ENCODE measurements at places on chromosomes 4 and X. TPM values are rescaled to one million over a fixed set of nuclear protein-coding genes. Genes with fewer than 3 reads are reported as not detected.

GRCh38 chr4:42653626-42654560 lies 3.0 kb downstream of the ATP8A1 start:
- no peak overlapping the region for H3K4me3 ChIP-seq
- no peak overlapping the region for H3K27ac ChIP-seq
- H3K36me3 ChIP-seq = no peaks in the 10 kb centered on the region
- peaks cover 12% of the 10 kb centered on the region for H3K27me3 ChIP-seq
- DNase-seq = no peak
- H3K4me1 ChIP-seq = peaks cover 9% of the 10 kb centered on the region

DNA sequence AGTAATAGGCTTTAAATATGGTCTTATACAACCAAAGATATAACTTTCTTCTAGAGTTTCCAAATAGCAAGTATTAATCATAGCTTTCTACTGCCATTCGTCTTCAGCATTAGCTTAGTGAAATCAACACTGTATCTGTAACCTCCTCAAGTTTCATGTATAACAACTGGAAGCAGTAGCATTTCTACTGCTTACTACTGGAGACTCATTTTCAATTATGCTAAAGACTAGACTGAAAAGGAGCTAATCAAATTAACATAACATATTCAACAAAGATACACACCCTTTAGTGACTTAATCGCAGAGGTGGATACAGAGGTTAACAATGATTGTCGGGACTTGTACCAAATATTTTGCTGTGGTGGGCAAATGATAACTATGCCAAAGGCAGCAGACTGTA lies 344.2 kb upstream of the TEX13C start:
- no peaks in the 10 kb centered on the region for H3K27me3 ChIP-seq
- H3K36me3 ChIP-seq = no peaks in the 10 kb centered on the region
- no peak for DNase-seq
- H3K4me1 ChIP-seq = no peaks in the 10 kb centered on the region
- H3K27ac ChIP-seq = no peak overlapping the region

- no peaks in the 10 kb centered on the region for H3K27me3 ChIP-seq
- no peak overlapping the region for H3K27ac ChIP-seq
Measured at GRCh38 chr4:30380404-30380998, 339.7 kb upstream of the PCDH7 start.

GRCh38 chr4:123599920-123600810 lies 203.6 kb downstream of the SPRY1 start:
- H3K27me3 ChIP-seq = no peaks in the 10 kb centered on the region
- no peak overlapping the region for H3K4me3 ChIP-seq
- H3K36me3 ChIP-seq = no peaks in the 10 kb centered on the region
- H3K27ac ChIP-seq = no peak overlapping the region
- H3K4me1 ChIP-seq = no peaks in the 10 kb centered on the region

GRCh38 chr4:78673337-78673736 lies 102.8 kb upstream of the BMP2K start:
- no peak for DNase-seq
- no peaks in the 10 kb centered on the region for H3K4me1 ChIP-seq
- H3K27me3 ChIP-seq = no peaks in the 10 kb centered on the region
- H3K4me3 ChIP-seq = no peak overlapping the region
- H3K36me3 ChIP-seq = no peaks in the 10 kb centered on the region

GRCh38 chrX:44913656-44914531 lies 40.9 kb downstream of the KDM6A start:
- H3K27me3 ChIP-seq = no peaks in the 10 kb centered on the region
- H3K27ac ChIP-seq = no peak overlapping the region
- no peak overlapping the region for H3K4me3 ChIP-seq
- no peak for DNase-seq
- H3K4me1 ChIP-seq = peaks cover 6% of the 10 kb centered on the region

GRCh38 chr4:184825141-184825895 lies 450 bp downstream of the ACSL1 start:
- DNase-seq = no peak
- H3K36me3 ChIP-seq = no peaks in the 10 kb centered on the region
- H3K27me3 ChIP-seq = no peaks in the 10 kb centered on the region
- H3K4me1 ChIP-seq = peaks cover 17% of the 10 kb centered on the region
- peak overlapping the region; percentile 19 for H3K27ac ChIP-seq

The NXF3 gene
- total RNA-seq = 0.25 TPM

The NPY5R gene
- not detected for total RNA-seq

The NIPAL1 gene
- 7.0 TPM for total RNA-seq
